ENCODE measurements at places on chromosomes 5 and 9.

DNA sequence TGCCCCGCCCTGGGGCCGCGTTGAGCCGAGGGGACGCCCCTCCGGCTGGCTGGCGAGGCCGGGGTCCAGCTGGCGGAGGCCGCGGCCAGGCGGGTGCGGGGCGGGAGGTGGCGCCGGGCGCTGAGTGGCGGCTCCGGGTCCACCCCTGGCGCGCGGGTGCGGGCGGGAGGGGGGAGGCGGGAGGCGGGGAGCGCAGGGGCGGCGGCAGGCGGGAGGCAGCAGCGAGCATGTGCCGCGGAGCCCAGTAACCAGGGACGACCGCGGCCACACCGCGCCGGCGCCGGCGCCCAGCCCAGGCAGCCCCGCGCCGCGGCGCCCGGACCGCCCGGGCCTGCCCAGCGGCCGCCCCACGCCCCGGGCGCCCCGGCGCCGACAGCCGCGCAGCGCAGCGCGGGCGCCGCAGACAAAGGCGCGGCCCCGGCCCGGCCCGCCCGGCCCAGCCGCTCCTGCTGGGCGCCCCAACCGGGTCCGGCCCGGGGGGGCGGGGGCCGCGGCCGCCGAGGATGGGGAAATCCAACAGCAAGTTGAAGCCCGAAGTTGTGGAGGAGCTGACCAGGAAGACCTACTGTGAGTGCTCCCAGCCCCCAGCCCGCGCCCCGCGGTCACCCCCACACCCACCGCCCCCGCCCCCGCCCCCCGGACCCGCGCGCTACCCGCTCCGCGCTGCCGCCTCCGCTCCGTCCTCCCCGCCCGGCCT lies at the start of gene NCS1:
NCS1 (plus strand) TSS at position 244 of the 697 bp plus-strand sequence; CDS start at position 504, 260 bp downstream.
- peak; percentile 41 for DNase-seq

- DNase-seq, result no peak
Observed at GRCh38 chr5:30197662-30198061, 995.8 kb upstream of the CDH6 start.

- DNase-seq, result peak; percentile 50
Observed at GRCh38 chr5:138752951-138753793, at the start of gene CTNNA1. Gene CTNNA1, plus strand, starts transcription at chr5:138753425. Its CDS starts 28,500 bp downstream, at chr5:138781925.

DNA sequence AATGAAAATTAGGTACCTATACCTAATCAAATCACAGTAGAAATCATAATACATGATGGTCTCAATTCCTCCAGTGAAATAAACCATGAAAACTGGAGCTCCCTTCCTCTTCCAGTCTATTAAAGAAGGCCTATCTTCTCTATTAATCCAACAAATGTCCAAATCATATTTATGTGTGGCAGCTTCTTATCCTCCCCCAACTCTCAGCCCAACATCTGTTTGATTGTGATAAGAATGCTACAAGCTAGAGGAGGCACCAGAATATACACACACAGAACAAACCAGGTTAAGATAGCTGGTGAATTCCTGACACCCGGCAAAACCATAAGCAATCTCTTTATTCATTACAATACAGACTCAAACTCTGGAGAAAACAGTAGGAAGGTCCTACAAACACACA lies 110.8 kb downstream of the FBXL17 start:
- no peak for DNase-seq

DNA sequence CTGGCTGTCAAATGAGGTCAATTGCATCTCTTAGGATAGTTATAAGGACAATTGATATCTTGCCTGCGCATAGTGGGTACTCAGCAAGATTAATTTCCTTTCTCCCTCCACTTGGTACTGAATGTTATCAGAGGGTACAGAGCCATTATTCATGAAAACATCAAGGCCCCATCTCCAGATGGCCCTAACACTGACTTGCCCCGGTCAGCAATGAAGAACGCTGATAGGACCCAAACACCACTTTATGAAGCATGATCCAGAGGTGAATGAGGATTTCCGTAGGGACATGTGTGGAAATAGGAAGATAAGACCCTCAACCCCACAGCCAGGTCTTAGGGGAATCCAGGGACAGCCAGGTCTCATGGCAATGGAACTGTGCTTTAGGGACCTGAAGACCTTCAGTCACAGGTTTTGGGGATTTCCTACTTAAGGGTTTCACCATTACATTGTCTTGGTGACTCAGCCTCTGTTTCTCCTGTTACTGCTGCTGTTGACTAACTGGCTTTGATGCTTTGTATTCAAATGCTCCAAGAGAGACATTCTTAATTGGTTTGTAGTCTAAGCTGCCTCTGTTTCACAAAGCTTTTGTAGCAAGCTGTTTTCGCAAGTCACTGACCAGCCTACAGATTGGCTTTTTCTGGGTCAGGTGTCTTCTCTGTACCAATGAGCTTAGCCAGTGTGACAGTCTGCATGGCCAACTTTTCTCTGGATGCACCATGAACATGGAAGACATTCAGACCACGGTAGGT lies 35.3 kb upstream of the IQGAP2 start:
- DNase-seq, result peak; percentile 41

DNA sequence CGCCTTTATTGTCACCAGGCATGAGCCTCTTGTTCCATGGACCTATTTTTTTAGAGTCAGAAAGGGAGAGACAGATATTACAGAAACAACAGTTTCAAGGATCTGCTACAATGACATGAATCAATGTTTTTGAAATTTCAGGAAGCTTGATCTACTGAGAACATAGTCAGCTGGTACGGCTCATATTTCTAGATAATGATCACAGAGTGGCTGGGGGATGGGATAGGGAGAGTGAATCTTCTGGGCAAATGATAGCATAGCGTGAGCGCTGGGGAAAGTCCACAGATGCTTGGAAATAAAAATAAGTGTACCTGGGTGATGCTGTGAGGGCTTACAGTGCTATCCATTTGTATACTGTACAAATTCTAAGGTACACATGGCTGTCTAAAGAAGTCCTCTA lies 340.4 kb downstream of the EBF1 start:
- DNase-seq, result no peak

DNA sequence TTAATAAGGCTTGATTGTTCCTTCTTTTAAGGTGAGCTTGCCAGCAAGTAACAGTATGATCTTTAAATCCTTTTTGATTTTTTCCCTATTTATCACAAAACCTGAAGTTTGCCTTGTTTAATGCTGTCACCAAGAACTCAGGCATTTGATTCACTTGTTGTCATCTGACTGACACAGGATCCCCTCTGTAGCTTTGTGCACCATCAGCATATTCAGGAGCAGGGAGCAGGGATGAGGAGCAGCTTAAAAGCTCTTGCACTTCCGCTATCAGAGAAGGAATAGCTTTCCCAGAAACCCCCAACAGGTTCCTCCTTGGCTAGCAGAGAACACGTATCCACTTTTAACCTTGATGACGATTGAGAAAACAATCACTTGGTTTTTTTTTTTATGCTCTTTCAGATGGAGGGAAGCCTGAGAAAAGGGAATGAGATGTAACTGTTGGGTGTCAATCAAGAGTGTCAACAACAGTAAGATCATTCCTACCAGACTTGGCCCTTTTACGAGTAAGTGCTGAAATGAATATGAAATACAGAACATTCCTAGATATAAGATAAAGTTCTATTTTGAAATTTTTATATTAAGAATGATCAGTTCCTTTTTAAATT lies 433.1 kb upstream of the CDH18 start:
- DNase-seq, result no peak

- no peak for DNase-seq
Observed at GRCh38 chr5:56145106-56145505, 88.0 kb downstream of the ANKRD55 start.

- DNase-seq, result peak; percentile 5
Observed at GRCh38 chr5:65722575-65723403, 784 bp downstream of the NLN start.

GRCh38 chr9:137611623-137612609 lies 6.4 kb downstream of the ARRDC1 start:
- no peak for DNase-seq

DNA sequence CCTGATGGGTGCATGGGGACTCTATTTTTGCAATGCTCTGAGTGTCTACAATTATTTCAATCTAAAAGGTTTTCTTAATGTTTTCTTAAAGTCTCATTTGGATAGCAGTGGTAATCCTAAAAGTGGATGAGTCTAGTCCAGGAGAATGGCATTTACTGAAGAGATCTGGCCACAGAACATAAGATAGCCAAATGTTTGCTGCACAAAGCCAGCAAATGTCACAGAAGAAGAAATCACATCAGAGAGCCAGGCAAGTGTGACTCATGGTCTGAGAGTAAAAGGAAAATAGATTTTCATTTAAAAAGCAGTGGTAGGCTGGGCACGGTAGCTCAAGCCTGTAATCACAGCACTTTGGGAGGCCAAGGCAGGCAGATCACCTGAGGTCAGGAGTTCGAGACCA lies 352.7 kb upstream of the GRAMD2B start:
- no peak for DNase-seq

DNA sequence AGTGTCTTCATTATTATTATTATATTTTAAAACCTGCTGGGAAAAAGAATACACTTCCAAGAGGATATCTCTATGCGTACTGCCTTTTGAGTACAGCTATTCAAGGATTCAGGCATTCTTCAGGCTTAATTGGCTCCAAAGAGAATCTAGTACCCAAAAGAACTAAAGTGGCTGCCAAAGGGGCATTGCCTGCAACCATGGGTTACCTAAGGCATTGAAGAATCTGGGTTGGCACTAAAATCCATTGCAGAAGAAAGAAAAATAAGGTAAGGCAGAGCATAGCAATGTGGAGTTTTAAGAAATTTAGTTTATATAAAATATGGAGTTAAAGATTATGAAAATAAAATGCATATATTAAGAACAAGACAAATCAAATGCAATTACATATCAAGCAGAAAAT lies 223.5 kb downstream of the TMEM161B start:
- no peak for DNase-seq

GRCh38 chr5:138583984-138584637 lies 8.9 kb upstream of the HSPA9 start:
- no peak for DNase-seq

GRCh38 chr9:131837316-131837715 lies 97.4 kb upstream of the RAPGEF1 start:
- DNase-seq, result no peak

DNA sequence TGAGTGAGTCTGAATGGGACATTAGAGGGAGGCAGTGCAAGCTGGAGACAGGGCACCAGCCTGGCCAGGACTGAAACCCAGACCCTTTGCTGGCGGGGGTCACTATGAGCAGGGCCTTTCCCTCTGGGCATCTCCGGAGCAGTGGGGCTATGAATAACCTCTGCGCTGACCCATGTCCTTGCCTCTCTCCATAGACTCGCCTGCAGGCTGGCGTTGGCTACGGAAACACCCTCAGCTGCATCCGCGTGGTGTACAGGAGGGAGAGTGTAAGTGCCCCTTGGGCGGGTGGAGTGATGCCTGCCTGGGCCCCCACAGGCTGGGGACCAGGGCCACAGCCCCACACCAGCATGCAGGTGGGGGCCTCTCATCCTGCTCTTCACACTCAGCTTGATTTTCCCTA lies 15.8 kb downstream of the SLC25A48 start:
- DNase-seq, result no peak

DNA sequence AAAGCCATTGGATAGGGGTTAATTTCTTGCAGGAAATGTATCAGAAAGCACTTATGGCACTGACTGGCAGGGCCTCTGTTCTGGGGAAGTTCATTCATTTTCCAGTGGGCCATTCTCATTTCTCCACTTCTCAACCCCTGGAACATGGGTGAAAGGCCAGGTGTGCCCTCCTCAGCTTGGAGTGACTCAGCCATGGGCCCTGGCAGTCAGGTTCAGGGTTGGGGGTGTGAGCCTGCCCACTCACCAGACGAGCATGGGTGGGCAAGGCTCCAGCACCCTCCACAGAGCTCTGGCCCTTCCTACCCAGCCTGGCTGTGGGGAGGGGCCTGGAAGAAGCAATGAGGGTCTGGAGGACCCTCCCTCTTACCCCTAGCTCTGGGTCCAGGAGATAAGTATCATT lies 174.4 kb downstream of the HSPA4 start:
- DNase-seq, result no peak

DNA sequence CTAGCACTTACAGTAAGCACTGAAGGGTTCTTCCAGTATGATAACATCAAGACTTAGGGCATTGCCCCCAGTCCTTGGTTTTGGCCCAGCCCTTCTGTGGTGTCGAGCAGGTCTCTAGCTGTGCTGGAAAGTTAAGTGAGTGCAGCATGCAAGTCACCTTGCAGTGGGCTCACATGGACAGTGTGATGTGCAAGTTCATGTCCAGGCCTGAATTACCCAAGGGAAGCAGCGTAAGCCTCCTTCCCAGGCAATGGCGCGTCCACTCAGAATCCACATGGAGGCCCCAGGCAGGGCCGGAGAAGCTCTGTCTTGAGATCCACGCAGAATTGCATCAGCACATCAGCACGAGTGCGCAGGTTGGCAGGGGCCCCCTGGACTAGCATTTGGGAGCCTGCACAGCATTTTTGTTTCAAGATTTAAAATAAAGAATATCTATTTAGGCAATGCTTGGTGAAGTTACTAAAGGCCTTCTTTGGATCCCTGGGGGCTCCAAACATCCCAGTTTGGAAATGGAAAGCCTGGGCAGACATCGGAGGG lies 108.4 kb upstream of the ALDH1B1 start:
- DNase-seq, result no peak

GRCh38 chr5:89083791-89084190 lies 200.8 kb upstream of the MEF2C start:
- no peak for DNase-seq

GRCh38 chr9:85036496-85036895 lies 367.0 kb downstream of the NTRK2 start:
- no peak for DNase-seq

- peak; percentile 5 for DNase-seq
Observed at GRCh38 chr5:154858972-154859871, 795 bp downstream of the CNOT8 start.

- DNase-seq, result no peak
Observed at GRCh38 chr9:20788526-20789451, 104.7 kb downstream of the FOCAD start.

DNA sequence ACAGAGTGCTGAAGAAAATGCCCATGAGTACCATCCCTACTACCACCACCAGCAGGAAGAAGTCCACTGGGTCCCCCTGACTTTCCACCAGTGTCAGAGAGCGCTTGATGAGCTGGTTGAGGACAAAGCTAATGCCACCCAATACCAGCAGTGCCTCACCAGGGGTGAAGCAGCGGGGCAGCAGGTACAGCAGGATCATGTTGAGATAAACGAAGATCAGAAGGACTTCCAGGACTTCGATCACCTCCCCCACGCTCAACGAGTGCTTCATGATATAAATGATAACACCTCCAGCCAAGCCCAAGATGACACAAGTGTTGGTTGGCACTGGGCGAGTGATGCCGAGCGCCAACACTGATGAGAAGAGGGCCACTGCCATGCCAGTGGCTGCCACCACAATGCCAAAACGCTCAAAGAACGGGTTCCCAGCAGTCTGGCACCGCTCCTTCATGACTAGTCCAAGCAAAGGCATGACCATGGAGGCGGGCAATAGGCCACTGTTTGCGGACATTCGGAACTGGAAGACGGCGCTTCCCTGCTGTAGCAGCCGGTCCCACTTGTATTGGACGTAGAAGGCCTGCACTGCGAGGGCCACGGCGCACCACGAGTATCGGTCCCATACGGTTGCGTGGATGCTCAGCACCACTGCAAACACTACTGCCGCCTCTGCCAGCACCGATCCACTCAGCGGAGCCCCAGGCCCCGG lies 679 bp downstream of the DOLK start:
- DNase-seq, result no peak

- no peak for DNase-seq
Observed at GRCh38 chr5:176831425-176831824, 21.1 kb downstream of the UNC5A start.

- no peak for DNase-seq
Observed at GRCh38 chr5:135533794-135534193, 2.0 kb downstream of the NEUROG1 start.

Measured in T-helper 2 cell treated with Interferon-gamma antibody and Interleukin-4, amounts not matched to agents 5 μg/mL and 100 μg/mL, for 36 hours (primary cell).